NCI-H2171 (cell line): ENCODE measurements at places on chromosomes 7 and 10.

GRCh38 chr10:23310404-23310803, 34.2 kb downstream of the C10orf67 start:
- DNase-seq, result no peak

GRCh38 chr10:62155054-62155680, 113.5 kb downstream of the RTKN2 start:
- DNase-seq, result no peak

DNA sequence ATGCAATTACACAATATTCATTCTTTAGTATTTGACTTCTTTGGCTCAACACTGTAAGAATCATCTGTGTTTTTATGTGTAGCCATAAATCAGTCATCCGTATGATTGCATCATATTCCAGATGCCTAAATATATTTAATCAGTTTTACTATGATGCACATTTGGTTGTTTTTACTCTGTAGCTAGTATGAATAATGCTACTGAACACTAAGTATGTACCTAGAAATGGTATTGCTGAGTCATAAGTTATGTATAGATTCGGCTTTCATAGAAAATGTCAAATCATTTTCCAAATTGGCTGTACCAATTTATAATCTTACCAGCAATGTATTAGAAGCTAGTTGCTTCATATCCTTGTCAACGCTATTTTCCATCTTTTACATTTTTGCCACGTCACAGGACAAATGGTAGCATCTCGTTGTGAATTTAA, 197.3 kb upstream of the PLXNA4 start:
- DNase-seq, result no peak

- no peak for DNase-seq
These were observed 477.5 kb upstream of the FOXK1 start for GRCh38 chr7:4204513-4205165.

DNA sequence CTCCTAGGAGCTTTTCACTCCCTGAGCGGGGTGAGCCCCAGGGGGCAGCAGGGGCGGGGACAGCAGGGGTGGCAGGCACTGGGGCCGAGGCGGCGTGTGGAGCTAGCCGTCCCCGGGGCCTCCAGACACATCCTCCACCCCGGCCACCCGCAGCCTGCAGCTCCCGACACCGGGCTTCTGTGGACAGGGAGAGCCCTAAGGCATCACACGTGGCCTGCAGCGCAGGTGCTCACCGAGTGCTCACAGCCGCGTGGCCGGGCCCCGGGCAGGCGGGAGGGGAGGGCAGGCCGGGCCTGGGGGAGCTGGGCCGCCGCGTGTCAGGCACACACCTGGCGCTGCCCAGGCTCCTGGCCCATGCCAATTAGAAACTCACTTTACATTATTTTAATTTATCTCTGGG, 51.4 kb downstream of the MICALL2 start:
- DNase-seq, result no peak

- DNase-seq, result no peak
These were observed 775.1 kb downstream of the TNS3 start for GRCh38 chr7:46806856-46807255.

GRCh38 chr7:38675494-38676106, 44.4 kb upstream of the AMPH start:
- DNase-seq, result no peak

GRCh38 chr10:59109826-59110225, 66.6 kb upstream of the PHYHIPL start:
- DNase-seq, result no peak
